ENCODE measurements at places on chromosomes 16 and 17.

- DNase-seq = peak; percentile 91
These were observed 331 bp upstream of the CCDC92B start for GRCh38 chr17:2749784-2750181.

DNA sequence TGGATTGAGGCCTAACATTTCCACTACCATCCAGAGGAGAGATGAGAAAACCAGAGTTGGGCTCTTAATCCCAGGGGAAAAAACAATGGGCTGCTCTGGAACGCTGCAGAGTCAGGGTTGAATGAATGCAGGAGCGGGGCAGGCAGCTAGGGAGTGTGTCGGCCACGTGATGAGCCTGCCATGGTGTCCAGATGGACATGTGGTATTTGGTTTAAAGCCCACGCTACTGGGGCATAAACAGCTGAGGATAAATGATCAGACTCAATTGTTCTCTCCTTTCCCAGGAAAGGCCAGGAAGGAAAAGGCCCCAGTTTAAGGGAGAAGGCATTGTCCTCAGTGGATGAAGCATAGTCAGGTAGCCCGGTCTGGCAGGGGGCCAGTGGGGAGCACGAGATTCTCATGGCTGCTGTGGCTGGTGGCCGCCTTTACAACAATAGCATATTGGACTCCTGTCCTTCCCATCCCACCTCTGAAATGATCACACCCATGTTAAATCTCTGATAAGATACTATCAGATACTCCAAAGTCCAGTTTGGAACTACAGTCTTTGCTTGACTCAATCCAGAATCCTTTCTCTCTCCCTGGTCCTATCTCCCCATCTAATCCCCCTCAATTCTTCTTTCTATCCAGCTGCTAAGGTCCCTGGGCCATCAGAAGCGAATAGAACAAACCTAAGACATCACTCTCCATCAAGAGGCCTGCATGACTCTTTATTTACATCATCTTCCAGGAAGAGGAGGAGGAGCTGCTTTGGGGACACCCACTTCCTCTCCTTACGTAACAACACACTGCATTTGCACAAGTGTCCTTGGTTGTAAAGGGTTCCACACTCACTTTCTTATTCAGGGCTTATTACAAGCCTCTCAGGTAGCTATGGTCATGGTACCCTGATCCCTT is 20.4 kb downstream of the CA4 start:
- peak; percentile 35 for DNase-seq

DNA sequence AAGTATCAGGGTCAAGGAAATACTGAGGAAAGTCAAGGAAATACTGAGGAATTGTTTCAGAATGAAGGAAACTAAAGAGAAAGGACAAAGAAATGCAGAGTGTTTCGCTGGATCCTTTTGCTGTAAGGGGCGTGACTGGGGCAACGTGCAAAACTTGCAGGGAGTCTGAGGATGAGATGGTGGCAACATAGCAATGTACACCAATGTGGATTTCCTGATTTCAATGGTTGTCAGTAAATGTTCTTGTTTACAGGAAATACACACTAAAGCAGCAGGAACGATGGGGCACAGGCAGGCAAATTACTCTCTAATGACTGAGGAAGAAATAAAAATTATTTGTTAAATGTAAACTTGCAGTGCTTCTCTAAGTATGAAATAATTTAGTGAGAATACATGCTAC is 34.4 kb downstream of the ZZEF1 start:
- DNase-seq = no peak

DNA sequence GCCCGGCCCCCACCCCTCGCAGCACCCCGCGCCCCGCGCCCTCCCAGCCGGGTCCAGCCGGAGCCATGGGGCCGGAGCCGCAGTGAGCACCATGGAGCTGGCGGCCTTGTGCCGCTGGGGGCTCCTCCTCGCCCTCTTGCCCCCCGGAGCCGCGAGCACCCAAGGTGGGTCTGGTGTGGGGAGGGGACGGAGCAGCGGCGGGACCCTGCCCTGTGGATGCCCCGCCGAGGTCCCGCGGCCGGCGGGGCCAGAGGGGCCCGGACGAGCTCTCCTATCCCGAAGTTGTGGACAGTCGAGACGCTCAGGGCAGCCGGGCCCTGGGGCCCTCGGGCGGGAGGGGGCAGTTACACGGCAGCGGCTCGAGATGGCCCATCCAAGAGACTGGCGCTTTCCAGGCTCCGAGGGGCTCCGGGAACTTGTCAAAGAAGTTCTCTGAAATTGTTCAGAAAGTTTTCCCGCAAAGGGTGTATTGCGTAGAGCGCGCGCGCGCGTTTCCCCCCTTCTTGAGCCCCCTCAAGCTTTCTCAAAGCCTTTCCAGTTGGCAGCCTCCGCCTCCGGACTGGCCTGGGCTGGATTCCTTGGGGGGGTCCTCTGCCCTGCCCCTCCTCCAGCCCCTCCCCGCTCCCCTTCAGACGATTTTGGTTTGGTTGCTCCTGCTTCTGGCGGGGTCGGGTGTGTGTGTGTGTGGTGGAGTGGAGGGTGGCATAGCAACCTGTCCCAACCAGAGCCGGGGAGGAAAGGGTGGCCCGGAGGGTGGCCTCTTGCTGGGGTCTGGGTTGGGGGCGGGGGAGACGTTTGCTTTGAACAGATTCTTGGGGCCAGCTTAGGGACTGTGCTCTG is 504 bp downstream of the ERBB2 start:
- peak; percentile 46 for DNase-seq

DNA sequence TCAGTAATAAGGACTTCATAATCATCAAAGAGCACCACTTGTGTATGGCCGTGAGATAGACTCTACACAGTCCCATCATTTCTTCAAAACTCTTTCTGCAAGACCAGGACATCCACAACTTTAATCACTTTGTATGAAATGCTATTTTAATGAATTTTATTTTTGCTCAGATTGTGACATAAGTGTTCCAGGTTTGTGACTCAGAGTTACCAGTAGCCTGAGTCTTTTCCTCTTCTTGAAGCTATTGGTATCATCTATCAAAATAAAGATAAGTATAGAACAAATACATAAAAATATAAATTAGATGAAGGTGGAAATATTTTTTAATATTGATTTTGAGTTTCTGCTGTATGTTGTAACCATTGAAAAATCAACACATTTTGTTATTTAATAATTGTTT is 16.6 kb upstream of the VWA3A start:
- DNase-seq = no peak

GRCh38 chr16:84782846-84783245 is 36.9 kb upstream of the CRISPLD2 start:
- DNase-seq = no peak

DNA sequence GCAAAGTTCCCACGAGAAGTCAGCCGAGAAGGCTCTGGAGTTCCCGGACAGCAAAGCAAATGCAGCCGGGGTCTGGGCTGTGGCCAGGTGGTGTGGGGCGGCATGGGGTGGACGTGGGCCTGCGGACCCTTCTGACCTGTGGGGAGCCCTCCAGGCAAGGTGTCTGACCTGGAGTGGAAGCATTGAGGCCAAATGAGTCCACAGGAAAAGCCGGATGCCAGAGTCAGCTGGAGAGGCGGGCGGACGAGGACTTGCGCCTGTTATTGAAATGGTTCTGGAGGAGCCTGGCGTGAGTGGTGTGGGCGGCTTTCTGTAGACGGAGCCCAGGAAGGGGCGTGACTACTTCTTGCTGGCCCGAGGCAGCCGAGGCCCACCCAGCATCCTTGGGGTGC is 50.5 kb upstream of the ZNF750 start:
- no peak for DNase-seq

- peak; percentile 18 for DNase-seq
These were observed 15.0 kb downstream of the MYH13 start for GRCh38 chr17:10357768-10358167.

- DNase-seq = no peak
These were observed 5.0 kb downstream of the NLRC5 start for GRCh38 chr16:56994311-56994710.

DNA sequence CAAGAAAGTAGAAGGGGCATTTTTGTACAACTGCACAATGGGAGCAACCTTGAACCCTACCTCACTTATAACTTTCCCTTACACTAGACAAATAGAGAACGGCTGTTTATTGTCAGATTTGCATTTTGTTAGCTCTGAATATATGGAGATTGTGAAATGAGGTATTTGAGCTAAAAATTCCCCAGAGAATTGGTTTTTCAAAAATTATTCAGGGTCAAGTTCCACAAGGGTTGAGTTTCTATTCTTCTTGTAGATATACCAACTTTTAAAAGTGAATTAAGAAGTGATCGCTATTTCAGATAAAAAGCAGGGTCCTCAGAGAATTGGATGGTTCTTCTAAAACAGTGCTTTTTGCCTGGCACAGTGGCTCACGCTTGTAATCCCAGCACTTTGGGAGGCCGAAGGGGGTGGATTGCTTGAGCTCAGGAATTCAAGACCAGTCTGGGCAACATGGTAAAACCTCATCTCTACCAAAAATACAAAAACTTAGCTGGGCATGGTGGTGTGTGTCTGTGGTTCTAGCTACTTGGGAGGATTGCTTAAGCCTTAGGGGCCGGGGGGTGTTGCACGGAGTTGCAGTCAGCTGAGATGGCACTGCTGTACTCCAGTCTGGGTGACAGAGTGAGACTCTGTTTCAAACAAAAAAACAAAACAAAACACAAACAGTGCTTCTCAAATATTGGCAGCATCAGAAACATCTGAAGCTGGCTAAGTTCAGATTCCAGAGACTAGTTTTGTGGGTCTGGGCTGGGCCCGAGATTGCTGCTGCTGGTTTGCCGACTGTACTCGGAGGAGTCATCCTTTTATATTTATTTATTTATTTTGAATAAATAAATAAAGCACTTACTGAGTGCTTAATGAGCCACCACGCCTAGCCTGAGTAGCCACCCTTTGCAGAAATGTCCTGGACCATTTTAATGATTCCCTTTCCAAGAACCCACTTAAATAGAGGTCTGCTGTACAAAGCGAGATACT is 50.9 kb downstream of the PECAM1 start:
- DNase-seq = no peak

All from HTR-8/SVneo (cell line).